Nephron progenitor cell (in vitro differentiated cells): ENCODE measurements at places on chromosomes 7 and 10.

GRCh38 chr7:114785496-114785895, 136.4 kb upstream of the MDFIC start:
- no peaks in the 10 kb centered on the region for H3K36me3 ChIP-seq
- no peaks in the 10 kb centered on the region for H3K4me1 ChIP-seq
- no peak overlapping the region for H3K4me3 ChIP-seq
- no peaks in the 10 kb centered on the region for H3K27me3 ChIP-seq
- DNase-seq = no peak

DNA sequence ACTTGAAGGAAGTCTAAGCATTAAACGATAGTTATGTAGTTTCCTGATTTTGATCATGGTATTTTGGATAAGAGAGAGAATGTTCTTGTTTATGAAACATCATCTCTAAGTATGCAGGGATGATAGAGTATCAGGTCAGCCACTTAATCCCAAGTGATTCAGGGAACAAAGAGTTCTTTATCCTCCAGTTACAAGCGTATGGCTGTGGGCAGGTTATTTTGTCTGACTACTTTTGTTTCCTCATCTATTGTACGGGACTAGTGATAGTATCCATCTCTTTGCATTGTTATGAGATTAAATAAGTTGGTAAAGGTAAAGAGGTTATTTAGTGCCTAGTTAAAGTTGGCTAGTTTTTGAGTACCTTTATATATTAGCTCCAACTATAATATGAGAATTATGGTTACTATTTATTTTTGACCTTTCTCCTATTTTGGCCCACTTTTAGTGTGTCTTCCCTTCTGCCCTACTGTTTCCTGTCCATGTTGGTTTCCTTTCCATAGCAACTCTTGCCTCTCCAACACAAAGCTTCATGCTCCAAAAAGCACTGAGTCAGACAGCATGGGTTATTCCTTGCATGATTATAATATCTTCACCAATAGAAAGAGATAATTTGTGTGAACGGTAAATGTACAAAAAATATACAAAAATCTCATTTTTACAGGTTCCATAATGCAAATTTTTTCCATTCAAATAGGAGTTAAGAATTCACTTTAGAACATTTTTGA, 65.4 kb downstream of the SP8 start:
- H3K4me1 ChIP-seq = no peaks in the 10 kb centered on the region
- H3K36me3 ChIP-seq = no peaks in the 10 kb centered on the region
- no peak for DNase-seq

DNA sequence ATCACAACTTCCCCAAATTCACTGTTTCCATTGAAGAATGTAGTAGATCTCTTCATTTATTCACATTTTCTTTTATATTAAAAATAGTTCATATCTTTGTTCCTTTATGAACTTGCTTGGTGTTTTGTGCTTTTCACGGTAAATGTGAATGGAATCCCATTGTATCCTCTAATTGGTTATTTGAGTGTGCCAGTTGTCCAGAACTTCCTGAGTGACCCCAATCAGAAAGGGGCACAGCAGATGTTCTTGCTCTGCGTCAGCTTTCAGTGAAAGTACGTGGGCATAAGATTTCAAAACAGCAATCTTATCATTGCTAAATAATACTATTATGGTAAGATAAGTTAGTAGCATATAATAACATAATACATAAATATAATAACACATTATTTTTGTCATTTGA, 47.0 kb downstream of the PTPRZ1 start:
- peaks cover 2% of the 10 kb centered on the region for H3K4me1 ChIP-seq
- H3K27ac ChIP-seq = no peak overlapping the region
- no peaks in the 10 kb centered on the region for H3K36me3 ChIP-seq
- DNase-seq = no peak

DNA sequence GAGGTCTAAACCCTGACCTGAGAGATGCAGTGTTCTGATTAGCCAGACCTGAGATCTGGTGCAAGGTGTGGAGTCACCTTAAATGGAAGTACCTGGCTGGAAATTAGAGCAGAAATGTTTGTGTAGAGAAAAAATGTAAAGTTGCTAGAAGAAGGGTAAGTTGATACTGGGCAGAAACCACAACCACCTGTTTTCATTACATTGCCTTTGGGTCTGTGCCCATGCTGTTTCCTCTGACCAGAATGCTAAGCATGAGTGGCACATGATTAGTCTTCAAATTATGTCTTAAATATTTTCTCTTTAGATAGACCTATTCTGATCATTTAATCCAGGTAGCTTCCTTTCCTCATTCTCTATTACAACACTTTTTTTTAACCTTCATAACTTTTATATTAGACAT, 69.0 kb downstream of the CASD1 start:
- no peaks in the 10 kb centered on the region for H3K27me3 ChIP-seq
- H3K4me1 ChIP-seq = no peaks in the 10 kb centered on the region
- no peak overlapping the region for H3K27ac ChIP-seq
- peaks cover 86% of the 10 kb centered on the region for H3K36me3 ChIP-seq
- DNase-seq = no peak

- H3K27ac ChIP-seq = peak overlapping the region; percentile 34
- H3K36me3 ChIP-seq = peaks cover 22% of the 10 kb centered on the region
- H3K4me3 ChIP-seq = no peak overlapping the region
- DNase-seq = no peak
- H3K4me1 ChIP-seq = peaks cover 5% of the 10 kb centered on the region
These were observed 65.3 kb downstream of the CHCHD3 start for GRCh38 chr7:133016604-133017003.

- H3K27me3 ChIP-seq = no peaks in the 10 kb centered on the region
- no peaks in the 10 kb centered on the region for H3K36me3 ChIP-seq
- H3K4me1 ChIP-seq = no peaks in the 10 kb centered on the region
These were observed 892.0 kb upstream of the AUTS2 start for GRCh38 chr7:68706291-68706690.

DNA sequence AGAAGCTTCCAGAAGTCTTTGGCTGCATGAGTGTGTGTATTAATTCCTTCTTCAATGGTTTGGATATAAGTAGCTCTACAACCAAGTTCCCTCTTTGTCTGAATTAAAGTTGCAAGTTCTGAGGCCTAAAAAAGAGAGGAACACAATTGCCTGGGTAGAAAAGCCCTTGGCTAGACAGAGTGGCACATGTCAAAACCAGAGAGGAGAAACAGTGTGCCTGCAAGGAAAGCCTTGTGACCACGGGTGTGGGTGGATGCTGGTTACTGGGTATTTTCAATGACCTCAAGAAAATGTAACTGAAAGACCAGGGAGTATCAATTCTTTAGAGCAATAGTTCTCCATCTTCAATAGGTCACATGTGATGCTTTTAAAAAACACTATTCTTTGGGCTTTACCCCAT, 148.3 kb downstream of the SVIL start:
- H3K36me3 ChIP-seq = peaks cover 63% of the 10 kb centered on the region
- no peak overlapping the region for H3K4me3 ChIP-seq
- peaks cover 12% of the 10 kb centered on the region for H3K4me1 ChIP-seq
- DNase-seq = no peak
- H3K27me3 ChIP-seq = no peaks in the 10 kb centered on the region

DNA sequence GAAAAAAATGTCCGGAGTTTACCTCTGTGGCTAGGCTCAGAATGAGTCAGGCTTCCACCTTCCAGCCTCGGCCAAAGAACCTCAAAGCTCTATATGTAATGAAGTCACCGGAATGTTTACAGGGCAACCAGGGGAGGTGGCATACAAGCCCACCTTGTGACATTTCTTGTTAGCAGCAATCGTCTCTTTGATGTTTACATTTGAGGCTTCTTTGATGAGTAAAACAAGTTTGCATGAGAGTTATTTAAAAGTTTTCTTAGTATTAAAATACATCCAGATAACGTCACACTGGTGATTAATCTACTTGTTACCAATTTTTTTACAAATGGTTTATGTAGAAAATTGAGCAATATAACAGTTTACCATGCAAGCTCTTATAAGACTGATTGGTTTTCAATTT, 133.1 kb upstream of the ADAM12 start:
- no peaks in the 10 kb centered on the region for H3K36me3 ChIP-seq
- H3K4me3 ChIP-seq = no peak overlapping the region
- H3K4me1 ChIP-seq = peaks cover 26% of the 10 kb centered on the region

DNA sequence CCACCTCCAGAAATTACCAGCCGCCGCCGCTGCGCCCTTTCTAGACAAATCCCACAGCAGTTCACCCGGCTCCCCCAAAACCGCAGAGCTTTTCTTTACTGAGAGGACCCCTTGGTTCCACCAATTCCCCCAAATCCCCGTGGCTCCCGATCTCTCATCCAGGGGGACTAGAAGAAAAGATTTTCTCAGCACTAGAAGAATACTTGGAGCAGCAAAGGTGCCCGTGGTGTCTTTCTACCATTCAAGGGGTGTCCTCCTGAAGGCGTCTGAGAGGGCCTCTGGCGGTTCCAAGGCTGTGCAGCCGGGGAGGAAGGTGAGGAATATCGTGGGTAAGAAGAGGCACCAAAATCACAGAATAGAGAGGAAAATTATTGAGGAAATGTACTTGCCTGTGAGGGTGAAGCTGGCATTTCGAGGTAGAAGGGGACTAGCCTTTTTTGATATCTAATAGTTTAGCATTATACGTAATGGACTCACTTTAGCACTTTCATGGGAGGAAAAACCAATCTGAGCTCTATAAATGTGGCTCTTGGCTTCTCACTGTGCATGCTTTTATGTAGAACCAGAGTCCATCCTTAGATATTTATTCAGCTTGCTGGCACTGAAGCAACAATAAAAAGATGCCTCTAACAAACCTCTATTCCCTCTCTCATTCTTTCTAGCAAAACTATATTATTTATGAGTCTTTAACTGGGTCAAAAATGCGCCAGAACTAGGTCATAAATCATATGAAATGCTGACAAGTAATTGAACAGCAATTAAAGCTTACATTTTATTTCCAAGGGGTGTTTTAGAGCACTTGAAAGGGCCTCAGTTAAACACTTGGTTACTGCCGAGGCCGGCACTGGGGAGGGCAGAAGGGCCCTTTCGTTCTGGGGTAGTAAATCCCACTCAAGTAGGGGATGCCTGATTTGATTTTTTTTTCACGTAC, 13.8 kb upstream of the HOXA2 start:
- H3K27ac ChIP-seq = peak overlapping the region; percentile 100
- peaks cover 50% of the 10 kb centered on the region for H3K4me1 ChIP-seq
- H3K4me3 ChIP-seq = peak overlapping the region; percentile 98
- peaks cover 4% of the 10 kb centered on the region for H3K27me3 ChIP-seq
- DNase-seq = peak; percentile 18
- peaks cover 62% of the 10 kb centered on the region for H3K36me3 ChIP-seq

DNA sequence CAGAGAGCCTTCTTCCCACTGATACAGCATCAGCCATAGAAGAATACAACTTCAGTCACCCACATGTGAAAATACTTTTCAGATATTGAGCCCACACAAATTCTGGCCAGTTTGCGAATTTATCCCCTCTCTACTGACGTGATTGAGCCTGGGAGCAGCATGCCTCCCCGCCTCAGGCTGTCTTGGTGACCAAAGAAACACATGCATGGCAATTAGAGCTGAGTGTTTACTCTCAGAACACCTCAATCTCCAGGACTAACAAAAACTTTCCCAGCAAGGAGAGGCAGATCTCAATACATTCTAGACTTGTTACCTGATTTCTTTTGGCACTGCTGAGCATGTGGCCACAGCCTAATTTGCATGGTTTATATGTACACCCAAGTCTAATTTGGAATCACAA, 122.5 kb downstream of the TMEM26 start:
- no peaks in the 10 kb centered on the region for H3K4me1 ChIP-seq
- no peaks in the 10 kb centered on the region for H3K36me3 ChIP-seq
- no peak overlapping the region for H3K27ac ChIP-seq
- H3K27me3 ChIP-seq = no peaks in the 10 kb centered on the region

- no peak for DNase-seq
- peaks cover 13% of the 10 kb centered on the region for H3K27me3 ChIP-seq
- H3K36me3 ChIP-seq = no peaks in the 10 kb centered on the region
- no peak overlapping the region for H3K4me3 ChIP-seq
- no peak overlapping the region for H3K27ac ChIP-seq
These were observed 64.0 kb upstream of the CACUL1 start for GRCh38 chr10:118818621-118819221.

GRCh38 chr10:45202242-45202641, 113.2 kb downstream of the OR13A1 start:
- H3K36me3 ChIP-seq = no peaks in the 10 kb centered on the region
- H3K27me3 ChIP-seq = no peaks in the 10 kb centered on the region
- H3K4me3 ChIP-seq = no peak overlapping the region
- DNase-seq = no peak
- peaks cover 12% of the 10 kb centered on the region for H3K4me1 ChIP-seq

- peak overlapping the region; percentile 98 for H3K4me3 ChIP-seq
- peak overlapping the region; percentile 99 for H3K27ac ChIP-seq
- H3K4me1 ChIP-seq = peaks cover 22% of the 10 kb centered on the region
These were observed 751 bp upstream of the GTPBP10 start for GRCh38 chr7:90345595-90346335.

DNA sequence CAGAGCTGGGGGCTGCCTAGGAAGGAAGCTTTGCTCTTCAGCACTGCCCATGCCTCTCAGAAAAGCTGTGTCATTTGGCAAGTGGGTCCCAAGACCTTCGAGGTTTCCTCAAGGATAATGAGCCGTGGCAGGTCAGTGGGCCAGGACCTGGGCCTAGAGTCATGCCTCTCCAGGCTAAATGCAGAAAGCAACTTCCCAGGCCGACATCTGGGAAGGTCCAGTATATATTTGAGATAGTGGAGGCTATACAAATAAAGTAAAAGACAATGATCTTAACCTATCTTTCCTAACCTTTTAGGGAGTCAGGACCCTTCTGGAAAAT, 2.4 kb upstream of the HOXA10 start:
- H3K4me1 ChIP-seq = peaks cover 76% of the 10 kb centered on the region
- DNase-seq = peak; percentile 4
- peak overlapping the region; percentile 95 for H3K27ac ChIP-seq
- peaks cover 11% of the 10 kb centered on the region for H3K36me3 ChIP-seq

GRCh38 chr7:5692845-5693278, 88.6 kb downstream of the RNF216 start:
- no peak overlapping the region for H3K4me3 ChIP-seq
- H3K27me3 ChIP-seq = no peaks in the 10 kb centered on the region
- peaks cover 26% of the 10 kb centered on the region for H3K36me3 ChIP-seq
- H3K27ac ChIP-seq = no peak overlapping the region
- H3K4me1 ChIP-seq = peaks cover 79% of the 10 kb centered on the region

DNA sequence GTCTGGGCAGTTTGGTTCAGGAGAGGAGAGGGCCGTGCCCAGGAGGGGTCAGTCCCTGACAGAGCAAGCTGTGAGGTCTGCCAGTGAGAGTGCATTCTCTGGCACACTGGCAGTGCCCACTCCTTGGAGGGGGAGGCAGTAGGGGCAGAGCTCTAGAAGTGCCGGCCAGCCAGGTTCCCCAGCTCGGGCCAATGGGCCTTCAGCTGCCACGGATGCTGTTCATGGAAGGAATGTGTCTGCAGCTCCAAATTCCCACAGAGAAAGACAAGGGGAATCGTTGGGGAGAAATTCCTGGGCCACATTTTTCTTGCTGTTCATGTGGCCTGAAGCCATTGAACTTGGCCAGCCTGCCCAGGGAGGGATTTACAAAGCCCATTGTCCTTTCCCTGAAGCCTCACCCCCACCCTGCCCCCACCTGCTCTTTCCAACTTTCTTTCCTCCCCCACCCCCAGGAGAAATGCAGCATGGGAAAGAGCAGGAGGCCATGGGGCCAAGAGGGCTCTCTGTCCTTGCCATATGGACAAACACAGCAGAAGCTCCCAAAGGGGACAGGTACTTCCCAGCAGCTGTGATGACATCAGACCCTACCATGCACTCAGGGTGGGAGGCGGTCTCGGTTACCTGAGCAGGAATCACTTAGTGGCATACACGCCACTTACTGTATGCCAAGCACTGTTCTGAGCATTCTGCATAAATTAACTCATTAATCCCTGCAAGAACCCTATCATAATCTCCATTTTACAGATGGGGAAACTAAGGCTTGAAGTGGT, 70.7 kb downstream of the ARHGAP22 start:
- no peak for DNase-seq
- H3K4me3 ChIP-seq = no peak overlapping the region
- H3K27me3 ChIP-seq = peaks cover 21% of the 10 kb centered on the region
- H3K4me1 ChIP-seq = no peaks in the 10 kb centered on the region
